Stimulated activated CD4-positive, alpha-beta T cell treated with anti-CD3 and anti-CD28 coated beads, Interleukin-1b, Interleukin-23, amount 100 ng/mL, for 1 hour (primary cell): ENCODE measurements at places on chromosomes 1 and 21.

GRCh38 chr21:44529503-44530125, 10.4 kb downstream of the KRTAP10-1 start:
- DNase-seq: no peak

GRCh38 chr21:28487455-28488070, 505.1 kb downstream of the LTN1 start:
- no peak for DNase-seq

- no peak for DNase-seq
Measured at GRCh38 chr1:21308847-21309652, 18.8 kb upstream of the ECE1 start.

DNA sequence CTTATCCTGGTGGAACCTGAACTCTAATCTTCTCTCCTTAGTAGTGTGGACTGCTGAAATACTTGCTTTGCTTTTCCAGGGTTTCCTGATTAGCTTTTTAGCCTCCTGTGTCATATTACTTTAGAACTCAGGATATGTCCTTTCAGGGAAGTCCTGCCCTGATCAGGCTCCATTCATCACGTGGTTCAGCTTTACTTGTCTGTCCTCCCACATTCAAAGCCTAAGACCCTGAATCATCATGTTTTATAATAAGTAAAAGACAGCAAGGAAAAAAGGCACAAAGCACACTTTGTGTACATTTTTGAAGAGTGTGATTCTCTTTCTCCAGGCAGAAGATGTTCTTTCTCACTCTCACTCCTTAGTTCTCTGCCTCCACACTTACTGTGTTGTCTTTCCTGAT, 70.6 kb downstream of the PATJ start:
- no peak for DNase-seq

DNA sequence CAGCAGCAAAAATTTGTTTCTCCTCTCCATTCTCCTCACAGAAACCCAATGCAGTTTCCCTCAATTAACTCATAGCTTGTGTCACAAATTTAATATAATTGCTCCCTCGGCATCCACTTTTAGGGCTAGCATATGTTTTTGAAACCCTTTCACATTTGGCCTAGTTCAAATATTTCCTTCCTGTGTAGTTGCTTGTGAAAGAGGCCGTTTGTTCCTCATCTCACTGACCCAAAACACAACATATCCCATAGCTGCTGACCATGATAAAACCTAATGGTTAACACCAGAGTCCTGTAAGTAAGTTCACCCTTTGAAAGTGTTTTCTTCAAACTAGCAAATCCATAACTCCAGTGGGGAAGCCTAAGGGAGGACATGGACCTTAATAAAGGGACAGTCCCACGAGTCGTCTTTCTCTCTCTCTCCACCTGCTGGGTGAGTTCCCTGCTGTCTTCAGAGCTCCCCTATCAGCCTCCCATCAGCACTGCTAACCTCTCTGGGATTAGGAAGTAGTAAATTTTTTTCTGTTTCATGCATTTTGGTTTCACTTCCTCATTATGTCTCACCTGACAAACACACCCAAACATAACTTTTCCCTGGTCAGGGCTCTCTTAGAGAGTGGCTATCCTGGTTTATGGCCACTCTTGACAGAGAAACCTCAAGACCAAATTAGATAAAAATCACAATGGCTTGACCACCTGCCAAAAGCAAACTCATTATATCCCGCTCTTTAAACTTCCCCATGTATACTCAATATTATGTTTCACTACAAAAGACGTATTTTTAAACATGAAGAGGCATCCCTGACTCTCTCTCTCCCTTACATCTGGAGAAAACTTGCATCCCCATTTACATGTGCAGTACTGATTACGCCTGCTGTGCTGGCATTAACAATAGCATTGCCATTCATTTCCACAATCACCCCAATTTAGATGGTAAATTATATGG, 177.7 kb upstream of the HP1BP3 start:
- no peak for DNase-seq

- DNase-seq: no peak
Measured at GRCh38 chr21:26147535-26147934, 23.0 kb downstream of the APP start.

DNA sequence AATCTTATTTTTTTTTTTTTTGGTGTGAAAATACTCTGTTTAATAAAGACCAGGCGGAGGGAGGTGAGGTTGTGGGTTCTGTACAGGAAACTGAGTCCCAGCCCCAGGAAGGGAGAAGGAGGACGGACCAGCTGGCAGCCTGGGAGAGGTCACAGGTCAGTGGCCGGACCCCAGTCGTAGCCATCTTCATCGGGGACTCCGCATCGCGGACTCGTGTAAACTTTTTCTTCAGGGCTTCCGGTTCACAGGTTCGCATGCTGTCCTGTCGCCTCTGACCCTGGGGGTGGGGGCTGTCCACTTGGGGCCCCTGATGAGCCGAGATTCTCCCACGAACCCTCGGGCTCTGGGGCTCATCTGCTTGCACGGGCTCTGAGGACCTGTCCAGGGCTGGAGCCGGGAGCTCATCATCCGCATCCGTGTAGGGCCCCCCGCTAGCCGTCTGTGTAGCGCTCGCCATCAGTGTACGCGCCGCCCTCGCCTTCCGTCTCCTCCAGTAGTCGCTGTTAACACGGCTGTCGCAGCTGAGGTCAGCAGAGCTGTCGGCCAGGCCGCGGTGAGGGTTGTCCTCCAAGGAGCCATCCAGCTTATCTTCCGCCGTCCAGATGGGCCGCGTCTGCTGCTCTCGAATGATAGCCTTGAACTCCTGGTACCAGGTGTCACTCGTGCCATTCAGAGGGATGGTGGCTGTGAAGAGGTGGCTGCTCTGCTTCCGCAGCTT, 975.7 kb upstream of the PRMT6 start:
- DNase-seq: no peak

- no peak for DNase-seq
Measured at GRCh38 chr1:186848509-186849130, 19.9 kb downstream of the PLA2G4A start.

GRCh38 chr21:19350286-19350685, 946.7 kb upstream of the TMPRSS15 start:
- DNase-seq: no peak

DNA sequence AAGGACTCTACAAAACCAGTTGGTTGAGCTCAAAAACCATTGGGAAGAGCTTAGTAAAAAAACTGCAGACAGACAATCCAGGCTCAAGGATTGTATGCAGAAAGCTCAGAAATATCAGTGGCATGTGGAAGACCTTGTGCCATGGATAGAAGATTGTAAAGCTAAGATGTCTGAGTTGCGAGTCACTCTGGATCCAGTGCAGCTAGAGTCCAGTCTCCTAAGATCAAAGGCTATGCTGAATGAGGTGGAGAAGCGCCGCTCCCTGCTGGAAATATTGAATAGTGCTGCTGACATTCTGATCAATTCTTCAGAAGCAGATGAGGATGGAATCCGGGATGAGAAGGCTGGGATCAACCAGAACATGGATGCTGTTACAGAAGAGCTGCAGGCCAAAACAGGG, 104.0 kb upstream of the BMP8A start:
- DNase-seq: no peak

GRCh38 chr1:96016219-96016618, 705.4 kb upstream of the PTBP2 start:
- no peak for DNase-seq

GRCh38 chr1:209873067-209873799, 45.5 kb downstream of the UTP25 start:
- DNase-seq: no peak

- DNase-seq: no peak
Measured at GRCh38 chr1:96259399-96259798, 462.2 kb upstream of the PTBP2 start.

DNA sequence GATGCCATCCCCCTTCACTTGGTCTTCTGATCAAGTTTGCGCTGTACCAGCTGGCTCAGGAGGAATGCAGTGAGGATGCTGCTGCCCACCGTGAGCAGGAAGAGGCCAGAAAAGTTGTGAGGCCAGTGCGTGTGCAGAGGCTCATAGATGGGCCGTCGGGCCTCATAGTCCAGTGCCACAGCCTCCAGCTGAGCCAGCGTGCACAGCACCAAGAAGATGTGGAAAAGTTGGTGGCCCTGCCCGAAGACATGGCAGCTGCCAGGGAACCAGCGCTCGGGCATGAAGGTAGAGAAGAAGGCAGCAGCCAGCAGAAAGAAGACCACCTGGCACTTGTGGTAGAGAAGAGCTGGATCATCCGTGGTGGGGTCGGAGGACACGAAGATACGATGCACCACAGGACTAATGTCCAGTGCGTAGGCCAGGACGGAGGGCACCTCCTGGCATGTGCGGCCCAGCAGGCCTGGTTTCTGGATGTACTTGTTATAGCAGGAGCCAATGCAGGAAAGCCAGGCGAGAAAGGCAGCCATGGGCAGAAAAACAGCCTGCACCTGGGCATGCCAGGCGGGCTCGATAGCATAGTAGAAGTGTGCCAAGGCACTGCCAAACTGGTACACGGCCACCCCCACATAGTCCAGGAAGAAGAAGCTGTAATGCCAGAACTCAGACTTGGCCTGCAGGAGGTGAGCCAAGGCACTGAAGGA, 3.7 kb upstream of the AUNIP start:
- DNase-seq: no peak

GRCh38 chr1:244294599-244295224, 157.0 kb downstream of the ADSS2 start:
- DNase-seq: no peak

GRCh38 chr1:7632681-7633080, 138.4 kb upstream of the VAMP3 start:
- no peak for DNase-seq
